ENCODE measurements at places on chromosomes 13 and 19.

- no peak for DNase-seq
Observed at GRCh38 chr19:38679839-38680238, 32.4 kb downstream of the ACTN4 start.

DNA sequence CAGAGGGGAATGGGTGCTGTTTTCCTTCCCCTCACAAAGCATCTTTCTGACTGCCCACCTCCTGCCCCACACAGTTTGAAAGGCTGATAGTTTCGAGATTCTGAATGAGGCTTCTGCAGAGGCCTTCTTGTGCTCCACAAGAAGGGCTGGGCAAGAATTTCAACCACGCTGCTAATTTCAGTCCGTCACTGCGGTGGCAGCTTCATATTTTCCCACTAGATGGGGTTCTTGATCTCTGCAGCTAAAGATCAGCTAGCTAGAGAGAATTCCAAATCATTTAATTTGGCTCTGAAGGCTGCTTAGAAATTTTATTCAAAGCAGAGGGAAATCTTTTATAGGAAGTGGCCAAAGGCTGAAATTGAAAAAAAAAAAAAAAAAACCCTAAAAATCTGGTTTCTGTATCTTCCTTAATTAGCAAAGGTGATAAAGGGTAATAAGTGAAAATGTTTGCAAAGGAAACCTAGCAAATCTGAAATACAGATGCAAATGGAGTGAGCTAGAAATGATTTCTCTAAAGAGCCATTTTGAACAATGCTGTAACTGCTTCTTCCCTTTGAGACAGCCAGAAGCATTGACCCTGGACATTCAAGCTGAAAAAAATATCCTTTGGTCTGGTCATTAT is 38.0 kb upstream of the C13orf42 start:
- no peak for DNase-seq

- no peak for DNase-seq
Observed at GRCh38 chr19:30341611-30342201, 30.5 kb upstream of the ZNF536 start.

GRCh38 chr19:44142059-44142433 is 692 bp downstream of the ZNF234 start:
- no peak for DNase-seq

Data from stimulated activated CD8-positive, alpha-beta memory T cell treated with anti-CD3 and anti-CD28 coated beads, Interleukin-15, amount 100 ng/mL, for 1 hour (primary cell).